Brain pericyte (primary cell): ENCODE measurements at places on chromosomes 11 and 22.

GRCh38 chr11:64549969-64550368, 41.1 kb upstream of the SLC22A12 start:
- DNase-seq, result no peak

DNA sequence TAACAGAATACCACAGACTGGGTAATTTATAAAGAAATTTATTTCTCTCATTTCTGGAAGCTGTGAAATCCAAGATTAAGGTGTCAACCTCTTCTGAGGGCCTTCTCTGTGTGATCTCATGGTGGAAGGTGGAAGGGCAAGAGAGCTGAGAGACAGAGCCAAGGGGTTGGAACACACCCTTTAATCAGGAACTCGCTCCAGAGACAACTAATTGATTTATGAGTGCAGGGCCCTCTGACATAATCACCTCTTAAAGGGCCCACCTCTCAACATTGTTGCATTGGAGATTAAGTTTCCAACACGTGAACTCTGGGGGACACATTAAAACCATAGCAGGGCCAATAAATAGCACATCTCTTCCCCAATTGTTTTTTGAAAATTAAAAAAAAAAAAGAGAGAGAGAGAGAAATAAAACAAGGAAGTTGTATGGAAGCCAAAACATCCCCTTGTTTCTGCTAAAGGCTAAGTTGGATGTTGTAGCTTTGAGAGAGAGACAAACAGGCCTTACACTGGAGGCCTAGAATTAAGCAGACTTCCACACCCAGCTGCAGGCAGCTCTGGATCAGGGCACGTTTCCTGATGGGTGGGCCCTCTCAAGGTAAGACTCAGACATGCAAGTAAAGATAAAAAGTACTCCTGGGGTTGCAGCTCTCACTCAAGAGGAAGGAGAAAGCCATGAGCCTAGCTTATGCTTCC, 64.1 kb upstream of the BIRC3 start:
- no peak for DNase-seq

- no peak for DNase-seq
Observed at GRCh38 chr11:22742157-22742613, 75.8 kb downstream of the GAS2 start.

GRCh38 chr11:68992743-68993255, 12.0 kb upstream of the MRGPRD start:
- DNase-seq, result no peak

DNA sequence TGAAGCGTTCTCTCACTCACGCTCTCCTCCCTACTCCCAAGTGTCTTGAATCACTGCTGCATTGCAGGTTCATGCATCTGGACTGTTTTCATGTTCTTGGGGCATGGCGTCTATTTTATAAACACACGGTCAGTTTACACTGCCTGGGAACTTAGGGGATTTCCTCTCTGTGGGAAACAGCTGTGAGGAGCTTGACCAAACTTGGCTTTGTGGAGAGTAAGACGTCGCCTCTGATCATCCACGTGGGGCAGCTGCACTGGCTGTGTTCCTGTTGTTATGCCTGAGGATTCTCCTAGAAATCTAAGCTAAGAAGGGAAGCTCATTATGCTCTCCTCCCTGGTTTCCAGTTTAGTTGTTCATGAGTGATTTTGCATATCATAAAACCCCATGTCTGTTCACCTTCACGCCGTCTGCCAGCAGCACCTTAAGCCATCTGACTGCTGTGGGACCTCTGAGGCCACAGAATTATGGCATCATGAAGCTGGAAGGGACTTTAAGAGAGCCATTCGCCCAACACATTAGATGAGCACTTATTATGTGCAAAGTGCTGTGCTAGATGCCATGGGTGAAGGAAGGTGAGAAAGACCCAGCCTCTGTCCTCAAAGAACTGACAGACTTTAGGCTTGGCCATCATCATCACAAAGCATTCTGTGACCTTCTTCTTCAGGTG, 38.8 kb upstream of the POU2AF1 start:
- DNase-seq, result peak; percentile 77

DNA sequence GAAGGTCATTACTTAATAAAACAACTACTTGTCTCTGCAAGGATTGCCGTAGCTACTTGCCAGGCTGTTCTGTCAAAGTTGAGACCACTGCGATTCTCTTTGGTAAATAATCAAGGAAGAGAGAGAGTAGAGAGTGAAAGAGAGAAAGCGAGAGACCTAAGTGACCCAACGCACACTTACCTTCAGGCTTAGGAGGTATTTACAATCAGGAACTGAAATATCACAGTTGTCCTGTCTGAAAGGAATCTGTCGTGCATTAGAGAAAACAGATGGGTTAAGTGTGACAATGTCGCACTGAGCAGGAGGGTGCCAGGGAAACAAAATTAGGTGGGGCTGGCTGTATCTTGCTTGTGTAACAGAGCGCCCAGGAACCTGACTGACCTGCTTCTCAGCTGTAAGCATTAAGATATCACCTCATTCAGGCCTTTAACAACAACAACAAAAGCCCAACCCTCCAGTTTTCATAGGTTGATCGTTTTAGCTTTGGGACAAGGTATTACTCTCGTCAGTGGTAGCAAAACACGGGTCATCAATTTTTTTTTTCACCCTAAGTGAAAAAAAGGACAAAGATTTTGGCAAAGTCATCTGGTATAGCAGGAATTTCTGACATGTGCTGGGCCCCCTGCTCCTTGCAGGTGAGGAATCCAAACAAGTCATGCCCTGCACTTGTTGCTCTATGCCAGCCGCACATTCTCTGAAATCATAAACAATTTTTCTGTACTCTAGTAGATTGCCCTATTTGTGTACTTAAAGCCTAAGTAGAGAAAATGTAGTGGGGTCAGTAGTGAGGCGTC, at the start of gene MUC15:
TSS of gene MUC15 (minus strand) at position 403 of the 794 bp plus-strand sequence. CDS start 5,169 bp downstream, outside the sequence.
- DNase-seq, result no peak

DNA sequence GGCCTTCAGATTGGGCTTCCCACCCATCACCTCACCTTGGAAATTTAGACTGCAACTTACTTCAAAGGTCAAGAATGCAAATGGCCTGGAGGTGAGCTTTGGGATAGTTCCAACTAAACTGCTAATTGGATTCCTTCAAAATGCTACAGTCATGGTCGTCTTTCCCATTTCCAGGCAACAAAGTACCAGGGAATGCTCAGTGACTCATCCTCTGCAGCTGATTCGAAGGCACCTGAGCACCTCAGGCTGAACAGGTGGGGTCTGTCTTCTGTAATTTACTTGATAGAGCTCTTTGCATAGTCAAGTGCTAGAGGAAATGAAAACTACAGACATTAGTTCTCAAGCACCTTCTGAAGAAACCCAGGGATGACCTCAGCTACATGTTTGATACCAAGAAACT, 20.5 kb upstream of the FSHB start:
- no peak for DNase-seq

DNA sequence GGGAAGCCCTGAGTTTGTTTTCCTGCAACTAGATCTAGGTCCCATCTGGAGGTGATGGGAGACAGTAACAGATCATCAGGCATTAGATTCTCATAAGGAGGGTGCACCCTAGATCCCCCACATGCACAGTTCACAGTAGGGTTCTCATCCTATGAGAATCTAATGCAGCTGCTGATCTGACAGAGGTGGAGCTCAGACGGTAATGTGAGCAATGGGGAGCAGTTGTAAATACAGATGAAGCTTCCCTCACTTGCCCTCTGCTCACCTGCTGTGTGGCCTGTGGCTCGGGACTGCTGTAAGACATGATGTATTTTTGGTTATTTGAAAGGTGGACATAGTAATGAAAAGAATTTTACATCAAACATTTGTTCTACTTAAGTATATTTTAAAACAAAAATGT, 20.5 kb downstream of the FDX1 start:
- no peak for DNase-seq

DNA sequence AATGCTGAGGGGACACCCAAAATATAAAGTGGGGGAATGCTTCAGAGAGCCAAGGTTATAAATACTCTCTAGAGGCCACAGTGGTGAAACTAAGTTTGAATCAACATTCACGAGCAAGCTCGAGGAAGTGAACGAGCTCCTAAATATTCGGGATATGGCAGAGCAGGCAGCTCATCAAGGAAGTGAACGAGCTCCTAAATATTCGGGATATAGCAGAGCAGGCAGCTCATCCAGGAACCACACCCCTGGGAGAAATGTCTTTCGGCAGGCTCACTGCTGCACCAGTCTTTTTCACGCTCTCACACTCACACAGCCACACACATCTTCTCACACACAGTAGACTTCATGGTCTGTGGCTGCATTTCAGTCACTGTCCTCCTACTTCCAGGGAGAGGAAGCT, 787.5 kb downstream of the OPCML start:
- DNase-seq, result no peak

- no peak for DNase-seq
Observed at GRCh38 chr11:44624761-44625221, 59.3 kb downstream of the CD82 start.

DNA sequence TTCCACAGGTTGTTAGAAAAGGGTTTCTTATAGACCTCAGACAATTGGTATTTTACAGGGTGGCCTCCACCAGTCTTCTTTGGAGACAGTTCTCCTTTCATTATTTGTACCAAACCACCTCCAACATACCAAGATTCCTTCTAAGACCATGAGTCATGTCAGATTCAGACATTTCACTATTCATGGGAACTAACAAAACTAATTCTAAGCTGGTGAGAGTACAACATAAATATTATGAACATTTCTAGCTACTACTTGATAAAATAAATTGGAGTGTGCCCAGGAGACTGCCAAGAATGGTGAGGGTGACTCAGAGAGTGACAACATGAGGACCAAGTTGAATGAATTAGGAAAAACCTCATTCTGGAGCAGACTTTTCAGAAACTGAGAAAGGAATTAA, 494.6 kb upstream of the LRRC4C start:
- DNase-seq, result no peak

- DNase-seq, result peak; percentile 37
Observed at GRCh38 chr22:46250035-46250782, at the start of gene CDPF1. CDPF1 (minus strand) TSS chr22:46250293; CDS start chr22:46248284, 2,009 bp downstream.

DNA sequence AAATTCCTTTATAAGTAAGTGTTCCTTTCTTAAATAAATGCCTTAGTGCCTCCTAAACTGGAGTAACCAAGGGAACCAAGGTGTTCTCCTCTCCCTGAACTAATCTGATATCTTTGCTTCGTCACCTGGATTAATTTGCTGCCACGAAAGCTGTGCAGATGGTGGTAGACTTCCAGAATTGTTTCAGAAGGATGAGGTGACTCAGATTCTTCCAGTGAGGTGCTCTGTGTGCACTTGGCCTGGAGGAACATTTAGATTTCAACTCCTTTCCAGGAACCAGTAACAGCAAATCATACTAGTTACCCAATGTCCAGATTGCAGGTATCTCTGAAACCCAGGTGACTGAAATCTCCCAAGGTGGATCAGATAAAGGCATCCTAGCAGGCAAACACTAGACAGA, 181.9 kb downstream of the FAT3 start:
- no peak for DNase-seq

DNA sequence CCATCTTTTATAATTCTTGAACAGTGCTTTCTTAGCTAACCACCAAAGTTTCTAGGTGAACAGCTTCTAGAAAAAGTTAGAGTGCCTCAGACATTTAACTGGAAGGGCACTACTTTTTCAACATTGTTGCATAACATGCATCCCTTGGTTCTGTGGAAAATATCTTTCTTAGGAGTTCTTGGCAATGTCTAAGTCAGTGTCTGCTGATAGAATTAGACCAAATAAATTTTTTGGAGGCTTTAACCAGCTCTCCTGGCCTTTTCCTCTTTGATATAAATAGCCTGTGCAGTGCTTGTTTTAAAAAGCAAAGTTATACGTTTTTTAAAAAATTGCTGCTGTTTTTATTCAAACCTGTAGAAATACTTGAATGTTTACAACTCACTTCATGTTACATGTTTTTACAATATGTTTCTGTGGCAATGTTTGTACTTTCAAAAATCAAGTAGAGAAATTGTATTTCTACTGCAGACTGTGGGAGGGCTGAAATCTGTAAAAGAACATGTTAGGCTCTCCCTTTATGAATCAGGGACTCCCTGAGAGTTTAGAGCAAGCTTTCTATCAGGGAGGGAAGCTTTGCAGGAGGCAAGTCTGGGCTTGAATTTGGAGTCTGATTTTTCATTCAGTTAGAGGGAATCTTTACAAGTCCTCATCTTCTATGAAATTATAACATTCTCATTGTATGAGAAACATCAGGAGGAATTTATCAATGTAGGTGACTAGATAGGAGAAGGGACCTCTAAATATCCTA, 16.3 kb upstream of the PANX1 start:
- no peak for DNase-seq

DNA sequence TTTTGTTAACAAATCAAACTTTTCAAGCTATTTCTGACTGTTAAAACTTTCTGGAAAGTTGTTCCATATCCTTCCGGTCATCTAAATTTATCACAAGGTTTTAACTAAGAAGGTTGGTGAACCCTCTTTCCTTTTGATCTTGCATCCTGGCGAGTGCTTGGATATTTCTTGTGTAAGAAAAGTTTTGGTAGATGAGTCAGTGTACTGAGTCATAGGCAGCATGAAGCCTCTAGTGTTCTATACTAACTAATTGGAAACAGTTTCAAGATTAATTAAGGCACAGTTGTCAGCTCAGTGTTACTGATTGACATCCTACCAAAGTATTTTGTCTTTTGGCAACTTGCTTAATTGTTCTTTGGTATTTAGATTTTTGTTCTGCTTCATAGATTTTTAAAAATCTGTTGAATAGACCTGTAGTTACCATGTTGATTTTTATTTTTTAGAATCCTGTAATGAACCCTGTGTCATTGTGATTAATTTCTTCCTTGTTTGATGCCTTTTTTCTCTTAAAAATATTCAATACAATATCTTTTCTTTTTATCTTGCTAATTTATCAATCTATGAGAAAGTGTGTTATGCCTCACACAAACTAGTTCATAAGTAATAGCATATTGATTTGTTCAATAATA, 38.0 kb downstream of the METTL15 start:
- DNase-seq, result peak; percentile 41

DNA sequence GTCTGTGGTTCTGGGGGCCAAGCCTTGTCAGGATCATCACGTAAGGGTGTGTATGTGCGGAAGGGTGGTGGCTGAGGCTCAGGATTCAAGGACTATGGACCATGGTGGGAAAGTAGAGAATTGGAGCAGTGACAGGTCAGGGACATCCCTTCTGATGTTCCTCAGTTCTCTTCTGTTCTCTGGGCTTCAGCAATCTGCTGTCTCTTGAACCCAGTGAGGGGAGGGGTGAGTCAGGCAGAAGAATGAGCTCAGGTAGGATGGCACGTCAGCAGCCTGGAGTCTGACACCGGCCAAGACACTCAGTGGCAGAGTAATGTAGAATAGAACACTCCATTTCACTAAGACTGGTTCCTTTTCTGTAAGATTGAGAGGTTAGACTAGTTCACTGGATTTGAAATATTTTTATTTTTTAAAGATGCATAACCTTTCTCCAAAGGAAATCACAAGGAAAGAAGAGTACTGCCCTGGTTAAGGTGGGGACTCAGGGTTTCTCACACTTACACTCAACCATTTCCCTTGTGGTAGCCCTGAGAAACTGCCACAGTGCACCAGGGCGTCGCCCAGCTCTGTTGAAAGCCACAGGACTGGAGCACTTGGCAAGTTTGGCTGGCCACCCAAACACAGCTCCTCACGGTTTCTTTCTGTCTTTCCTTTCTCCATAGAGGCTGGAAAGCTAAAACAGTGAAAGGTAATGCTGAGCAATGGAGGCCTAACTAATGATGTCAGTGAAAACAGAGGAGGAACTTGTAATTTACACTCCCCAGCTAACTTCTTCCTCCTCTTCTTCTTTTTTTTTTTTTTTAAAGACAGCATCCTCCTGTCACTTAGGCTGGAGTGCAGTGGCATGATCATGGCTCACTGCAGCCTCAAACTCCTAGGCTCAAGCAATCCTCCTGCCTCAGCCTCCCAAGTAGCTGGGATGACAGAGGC, 23.1 kb upstream of the MICAL2 start:
- DNase-seq, result no peak
